ENCODE measurements at places on chromosomes 7 and 10.
A peak's percentile ranks its signal among the peaks of the same experiment; 100 is the strongest.

DNA sequence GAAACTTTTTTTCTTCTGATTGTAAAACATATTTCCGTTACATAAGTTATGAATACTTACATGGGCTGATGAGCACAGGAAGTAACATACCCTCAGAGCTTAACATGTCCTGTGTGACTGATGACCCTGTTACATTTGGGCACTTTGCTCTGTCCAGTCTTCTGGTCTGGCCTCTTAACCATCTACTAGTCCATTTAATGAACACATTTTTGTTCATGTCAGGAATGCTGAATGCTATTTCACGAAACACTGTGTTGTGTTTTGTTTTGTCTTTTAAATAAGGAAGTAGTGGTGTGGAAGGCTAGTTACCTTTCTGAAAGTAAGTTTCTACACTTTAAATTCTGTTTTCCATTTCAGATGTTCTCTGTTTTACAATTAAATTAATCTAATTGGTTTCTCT lies 77.7 kb downstream of the RBM33 start:
- DNase-seq: no peak

GRCh38 chr7:98137134-98137825 lies 30.6 kb downstream of the LMTK2 start:
- no peak for DNase-seq

- no peak for DNase-seq
Observed at GRCh38 chr7:158473221-158473620, 114.4 kb downstream of the PTPRN2 start.

- DNase-seq: no peak
Observed at GRCh38 chr7:108244110-108244509, 113.9 kb upstream of the LAMB4 start.

GRCh38 chr7:47979832-47980181 lies 392 bp upstream of the HUS1 start:
- no peak for DNase-seq

DNA sequence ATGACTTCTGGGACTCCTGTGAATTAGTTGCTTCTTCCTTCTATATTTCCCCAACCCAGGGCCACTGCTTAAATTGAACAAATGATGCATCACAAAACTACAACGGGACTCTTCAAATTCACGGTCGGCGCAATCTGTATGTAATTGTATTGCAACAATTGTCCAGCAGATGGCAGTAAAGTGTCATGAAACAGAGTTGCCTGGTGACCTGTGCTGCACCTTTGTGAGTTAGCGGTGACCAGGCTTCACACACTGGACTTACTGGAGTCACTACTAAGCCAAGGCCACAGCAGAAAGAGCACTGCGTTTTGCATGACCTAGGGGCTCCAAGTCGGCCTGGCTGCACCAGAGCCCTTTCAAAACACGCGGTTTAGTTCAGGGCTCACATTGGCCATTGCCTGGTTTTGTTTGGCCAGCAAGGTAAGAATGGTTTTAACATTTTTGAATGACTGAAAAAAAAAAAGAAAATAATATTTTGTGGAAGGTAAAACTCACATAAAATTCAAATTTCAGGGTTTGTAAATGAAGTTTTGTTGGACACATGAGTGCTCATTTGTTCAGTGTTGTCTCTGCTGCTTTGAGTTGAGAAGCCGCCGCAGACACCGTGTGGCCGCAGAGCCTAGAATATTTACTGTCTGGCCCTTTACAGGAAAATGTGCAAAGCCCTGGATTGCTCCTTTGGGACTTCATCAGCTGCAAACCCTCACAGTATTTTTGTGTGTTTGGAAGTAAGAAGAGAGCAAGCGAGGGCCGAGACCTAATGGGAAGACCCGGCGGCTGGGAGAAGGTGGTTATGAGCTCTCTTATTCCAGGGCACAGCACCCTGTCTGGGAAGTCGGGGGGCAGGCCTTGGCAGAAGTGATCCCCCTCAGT lies 23.2 kb upstream of the ZNF32 start:
- DNase-seq: no peak

- peak; percentile 5 for DNase-seq
Observed at GRCh38 chr7:151520419-151521261, 945 bp upstream of the RHEB start.

GRCh38 chr10:89566095-89566950 lies 30.9 kb upstream of the SLC16A12 start:
- no peak for DNase-seq

GRCh38 chr10:80741278-80741677 lies 203.6 kb downstream of the SH2D4B start:
- DNase-seq: no peak

- DNase-seq: no peak
Observed at GRCh38 chr10:103661198-103661950, 167.9 kb downstream of the NEURL1 start.

DNA sequence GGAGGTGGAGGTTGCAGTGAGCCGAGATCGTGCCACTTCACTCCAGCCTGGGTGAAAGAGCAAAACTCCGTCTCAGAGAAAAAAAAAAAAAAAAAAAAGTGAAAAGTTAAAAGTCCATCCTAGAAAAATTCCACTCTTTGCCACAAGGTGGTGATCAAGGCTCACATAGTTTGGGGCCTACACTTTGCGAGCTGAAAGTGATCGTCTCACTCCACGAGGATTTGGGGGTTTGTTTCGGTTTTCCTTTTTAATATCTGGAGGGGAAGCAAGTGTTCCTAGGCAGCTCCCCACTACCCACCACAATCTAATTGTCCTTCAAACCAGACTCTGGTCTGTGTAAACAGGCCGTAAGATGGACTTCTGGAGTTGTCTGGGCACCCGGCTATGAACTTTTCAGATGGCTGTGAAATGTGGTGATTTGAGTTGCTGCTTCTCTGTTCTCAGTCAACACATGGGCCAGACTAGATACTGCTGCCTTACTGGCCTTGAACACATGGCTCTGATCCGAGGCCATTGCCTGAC lies 27.1 kb downstream of the PRLHR start:
- DNase-seq: peak; percentile 14

GRCh38 chr10:48456361-48456804 lies 148.5 kb downstream of the ARHGAP22 start:
- DNase-seq: no peak

- DNase-seq: no peak
Observed at GRCh38 chr7:16818732-16819131, 13.9 kb upstream of the AGR2 start.

- no peak for DNase-seq
Observed at GRCh38 chr10:27716521-27716920, 29.1 kb downstream of the MKX start.

- DNase-seq: no peak
Observed at GRCh38 chr7:116433246-116433645, 66.3 kb upstream of the CAV2 start.

- no peak for DNase-seq
Observed at GRCh38 chr10:1240341-1240775, 184.2 kb downstream of the WDR37 start.

GRCh38 chr7:105353752-105354328 lies 34.9 kb downstream of the SRPK2 start:
- no peak for DNase-seq

GRCh38 chr7:138581065-138581464 lies 120.1 kb downstream of the SVOPL start:
- no peak for DNase-seq

GRCh38 chr7:157984423-157985163 lies 603.0 kb downstream of the PTPRN2 start:
- no peak for DNase-seq

DNA sequence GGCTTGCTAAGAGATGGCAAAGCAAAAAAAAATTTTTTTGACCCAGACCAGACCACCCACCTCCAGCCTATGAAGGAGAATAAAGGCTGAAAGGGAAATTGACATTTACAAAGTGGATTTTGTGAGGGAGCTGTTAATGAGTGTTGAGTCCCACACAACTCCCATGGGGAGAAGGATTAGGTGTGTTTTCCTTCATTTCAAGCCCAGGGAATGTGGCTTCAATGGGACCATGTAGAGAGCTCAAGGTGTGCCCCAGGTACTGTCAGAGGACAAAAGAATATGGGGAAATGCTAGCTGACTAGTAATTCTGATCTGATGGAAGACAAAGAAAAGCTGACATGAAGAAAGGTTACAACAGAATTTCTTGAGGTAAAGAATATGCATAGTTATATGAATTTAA lies 48.8 kb upstream of the COL1A2 start:
- no peak for DNase-seq

DNA sequence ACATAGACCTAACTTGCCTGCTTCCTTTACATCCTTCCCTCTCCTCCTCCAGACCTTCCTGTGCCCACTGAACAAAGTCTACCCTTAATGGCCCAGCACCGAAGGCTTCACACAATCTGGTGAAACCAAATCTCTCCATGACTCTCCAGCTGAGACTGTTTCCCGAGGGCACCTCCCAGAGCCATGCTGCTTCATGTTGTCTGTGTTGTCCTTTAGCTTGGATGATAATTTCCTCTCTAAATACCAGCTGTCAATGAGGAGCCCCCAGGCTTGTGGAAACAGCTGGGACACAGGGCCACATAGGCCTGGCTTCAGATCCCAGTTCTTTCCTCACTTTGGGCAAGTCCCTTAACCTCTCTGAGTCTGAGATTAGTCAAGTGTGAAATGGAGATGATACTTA lies 54.3 kb downstream of the DLD start:
- no peak for DNase-seq

GRCh38 chr10:127527891-127528290 lies 21.2 kb upstream of the NPS start:
- DNase-seq: no peak

- no peak for DNase-seq
Observed at GRCh38 chr10:16867990-16868389, 50.8 kb upstream of the RSU1 start.

GRCh38 chr7:11655163-11655562 lies 176.8 kb downstream of the THSD7A start:
- DNase-seq: no peak

DNA sequence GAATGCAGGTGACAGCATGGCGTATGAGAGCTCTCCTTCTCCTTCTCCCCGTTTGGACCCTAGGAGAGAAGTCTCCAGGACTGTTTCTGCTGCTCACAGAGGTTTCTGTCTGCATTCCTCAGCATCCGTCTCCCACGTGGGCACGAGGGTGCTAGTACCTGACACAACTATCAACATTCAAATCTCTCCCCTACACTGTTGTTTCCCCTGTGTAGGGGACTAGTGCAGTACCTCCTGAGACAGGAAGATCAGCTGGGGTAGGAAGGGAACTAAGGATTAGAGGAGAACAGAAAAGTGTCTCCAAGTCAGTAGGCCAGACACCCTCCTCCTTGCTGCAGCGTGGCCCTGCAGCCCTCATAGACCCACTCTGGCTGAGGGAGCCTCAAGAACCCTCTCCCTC lies 29.0 kb downstream of the STOX1 start:
- DNase-seq: no peak

GRCh38 chr10:74753442-74754211 lies 72.8 kb upstream of the KAT6B start:
- no peak for DNase-seq

DNA sequence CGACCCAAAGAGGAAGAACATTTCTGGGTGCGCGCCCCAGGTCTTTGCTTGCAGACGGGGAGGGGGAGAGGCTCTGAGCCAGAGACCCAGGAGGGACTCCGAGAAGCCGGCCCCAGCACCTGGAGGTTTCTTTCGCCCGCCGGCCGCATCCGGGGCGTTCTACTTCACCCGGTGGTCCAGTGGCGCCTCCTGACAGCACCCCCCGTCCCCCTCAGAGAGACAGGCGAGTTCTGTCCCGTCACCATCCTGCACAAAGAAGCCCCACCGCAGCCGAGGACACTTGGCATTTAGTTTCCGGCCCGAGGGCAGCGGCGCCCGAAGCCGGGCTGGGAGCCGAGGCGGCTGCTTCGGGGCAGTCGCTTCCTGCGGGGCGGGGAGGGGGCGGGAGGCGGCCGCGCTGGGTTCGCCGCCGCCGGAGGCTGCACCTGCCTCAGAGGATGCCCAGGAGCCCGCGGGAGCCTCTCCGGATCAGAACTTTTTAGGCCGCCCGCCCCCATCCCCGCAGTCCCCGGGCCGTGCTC lies at the start of gene TMEM178B:
Gene TMEM178B, plus strand, starts transcription at position 424 of the 521 bp plus-strand sequence.
- no peak for DNase-seq

GRCh38 chr10:27626890-27627289 lies 118.7 kb downstream of the MKX start:
- no peak for DNase-seq

Data from activated CD8-positive, alpha-beta memory T cell treated with anti-CD3 and anti-CD28 coated beads for 1 hour (primary cell).